ENCODE measurements at places on chromosomes 6 and 20.

GRCh38 chr6:34025861-34026260 is 120.0 kb downstream of the GRM4 start:
- DNase-seq, result no peak

GRCh38 chr20:35002426-35003210 is 47.0 kb downstream of the MYH7B start:
- no peak for DNase-seq

GRCh38 chr6:79231666-79232065 is 2.8 kb downstream of the HMGN3 start:
- no peak for DNase-seq

GRCh38 chr6:79631693-79632172 is 604 bp downstream of the SH3BGRL2 start:
- no peak for DNase-seq

GRCh38 chr20:37994512-37994911 is 38.7 kb downstream of the TTI1 start:
- DNase-seq, result no peak

- peak; percentile 82 for DNase-seq
Observed at GRCh38 chr20:2101057-2101864, at the start of gene STK35. TSS of gene STK35 (plus strand) at chr20:2101827. CDS start at chr20:2101882, 55 bp downstream.

GRCh38 chr6:108902382-108902792 is 54.2 kb downstream of the ARMC2 start:
- DNase-seq, result no peak

DNA sequence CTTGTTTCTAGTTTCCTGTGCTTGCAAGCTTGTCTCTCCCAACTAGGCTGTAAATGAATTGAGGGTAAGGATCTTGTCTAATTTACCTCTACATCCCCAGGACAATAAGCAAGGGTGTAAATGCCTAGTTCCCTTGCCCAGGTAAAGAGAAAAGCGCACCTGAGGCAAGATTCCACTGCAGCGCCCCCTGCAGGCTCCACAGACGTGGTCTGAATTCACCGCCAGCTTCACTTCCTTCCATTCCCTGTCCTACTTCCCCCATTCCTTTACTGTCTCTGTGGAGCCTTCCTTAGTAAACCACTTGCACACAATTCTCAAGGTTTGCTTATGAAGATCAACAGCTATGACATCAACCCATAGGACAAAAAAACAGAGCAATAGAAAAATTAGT is 42.3 kb downstream of the ANKEF1 start:
- DNase-seq, result no peak

- DNase-seq, result no peak
Observed at GRCh38 chr6:37965964-37966676, 146.6 kb downstream of the ZFAND3 start.

DNA sequence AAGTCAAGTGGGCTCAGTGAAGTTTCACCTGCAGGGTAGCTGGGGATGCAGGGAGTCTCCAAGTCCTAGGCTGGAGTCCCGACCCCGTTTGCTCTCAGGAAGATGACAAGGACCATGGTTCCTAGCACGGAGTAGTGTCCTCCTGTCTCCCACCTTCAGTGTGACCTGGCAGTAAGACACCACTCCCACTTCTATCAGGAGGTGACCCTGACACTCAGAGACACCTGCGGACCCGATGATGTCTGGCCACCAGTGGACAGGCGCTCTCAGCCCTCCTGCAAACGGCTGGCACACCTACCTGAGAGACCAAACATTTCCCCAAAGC is 1.1 kb downstream of the SOD2 start:
- peak; percentile 2 for DNase-seq

DNA sequence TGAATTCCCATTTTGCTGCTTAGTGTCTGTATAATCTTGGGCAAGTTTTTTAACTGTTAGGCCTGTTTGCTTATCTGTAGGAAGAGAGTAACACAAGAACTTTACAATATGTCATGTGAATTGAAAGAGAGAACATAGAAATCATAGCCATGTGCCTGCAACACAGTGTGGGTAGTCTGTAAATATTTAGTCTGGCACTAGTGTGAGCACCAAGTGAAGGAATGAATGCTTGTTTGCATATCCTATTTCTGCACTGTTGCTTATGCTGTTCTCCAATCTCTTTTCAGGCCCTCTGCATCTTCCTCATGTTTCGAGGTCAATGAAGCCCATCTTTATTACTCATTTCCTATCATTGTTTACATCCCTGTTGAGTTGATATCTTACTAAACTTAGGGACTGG is 49.2 kb downstream of the CBFA2T2 start:
- no peak for DNase-seq

DNA sequence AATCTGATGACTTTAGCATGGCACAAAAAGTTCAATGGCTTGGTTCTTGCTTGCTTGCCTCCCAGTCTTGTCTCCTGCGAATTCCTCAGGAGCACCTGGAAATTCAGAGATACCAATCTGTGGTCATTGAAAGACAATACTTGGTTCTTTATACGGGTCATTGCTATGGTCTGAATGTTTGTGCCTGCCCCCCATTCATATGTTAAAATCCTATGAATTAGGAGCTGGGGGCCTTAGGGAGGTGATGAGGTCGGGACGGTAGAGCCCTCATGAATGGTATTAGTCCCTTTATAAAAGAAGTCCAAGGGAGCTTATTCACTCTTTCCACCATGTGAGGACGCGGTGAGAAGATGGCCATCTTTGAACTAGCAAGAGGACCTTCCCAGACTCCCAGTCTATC is 721.8 kb downstream of the UTRN start:
- DNase-seq, result no peak

- no peak for DNase-seq
Observed at GRCh38 chr6:43492673-43493072, 15.3 kb downstream of the TJAP1 start.

DNA sequence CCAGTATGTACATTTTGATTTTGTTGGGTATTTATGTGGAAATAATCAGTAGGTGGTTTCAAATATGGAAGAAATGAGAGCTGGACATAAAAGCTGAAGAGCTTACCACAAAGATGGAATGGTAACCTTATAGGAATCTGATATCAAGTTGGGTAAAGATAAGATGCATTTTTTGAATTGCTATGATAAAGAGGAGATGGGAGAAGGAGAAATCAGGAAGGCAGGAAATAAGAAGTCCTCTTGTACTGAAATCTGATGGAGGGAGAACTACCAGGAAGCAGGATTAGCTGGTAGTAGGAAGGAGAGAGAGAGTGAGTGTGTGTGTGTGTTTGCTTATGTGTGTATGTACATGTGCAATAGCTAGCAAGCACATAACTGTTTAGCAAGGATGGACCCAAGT is 468.4 kb downstream of the PHF3 start:
- no peak for DNase-seq

- no peak for DNase-seq
Observed at GRCh38 chr20:9408422-9409300, 105.7 kb upstream of the LAMP5 start.

- DNase-seq, result no peak
Observed at GRCh38 chr20:61664556-61665320, 400.9 kb downstream of the TAF4 start.

GRCh38 chr6:5540370-5540769 is 279.1 kb downstream of the FARS2 start:
- DNase-seq, result no peak

- DNase-seq, result no peak
Observed at GRCh38 chr6:141548966-141549365, 583.8 kb upstream of the GJE1 start.

DNA sequence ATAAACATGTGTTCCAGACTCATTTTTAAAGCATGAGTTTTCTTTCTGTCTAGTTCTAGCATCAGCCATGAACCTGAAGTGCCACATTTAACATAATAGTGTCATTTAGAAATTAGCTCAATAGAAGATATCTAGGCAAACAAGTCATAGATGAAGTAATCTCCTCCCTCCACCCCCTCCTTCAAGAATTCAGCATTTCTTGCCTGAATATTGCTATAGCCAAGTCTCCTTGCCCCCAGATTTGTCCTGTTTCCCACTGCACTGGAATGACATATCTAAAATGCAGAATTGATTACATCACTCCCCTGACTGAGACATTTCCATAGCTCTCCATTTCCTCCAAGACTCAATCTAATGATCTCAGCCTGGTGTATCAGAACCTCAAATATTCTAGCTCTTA is 134.9 kb upstream of the BACH2 start:
- no peak for DNase-seq

DNA sequence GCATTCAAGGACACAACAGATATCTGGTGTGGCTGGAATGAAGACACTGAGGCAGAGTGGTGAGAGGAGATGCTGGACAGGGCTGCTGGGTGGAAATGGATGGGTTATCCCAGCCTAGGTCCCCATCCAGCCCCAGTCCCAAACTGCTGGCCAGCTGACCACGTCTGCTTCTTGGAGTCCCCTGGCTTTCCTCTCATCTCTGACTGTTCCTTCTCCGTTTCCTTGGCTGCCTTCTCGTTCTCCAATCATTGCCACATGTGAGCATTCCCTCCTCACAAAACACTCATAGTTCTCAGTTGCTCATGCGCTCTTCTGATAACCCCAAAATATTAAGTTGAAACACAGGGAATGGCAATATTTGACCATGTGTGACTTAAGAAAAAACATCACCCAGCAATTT is 31.5 kb downstream of the MAFB start:
- no peak for DNase-seq

- DNase-seq, result no peak
Observed at GRCh38 chr6:150907383-150907782, 41.9 kb downstream of the MTHFD1L start.

GRCh38 chr20:64104667-64105451 is 2.5 kb downstream of the NPBWR2 start:
- DNase-seq, result no peak

DNA sequence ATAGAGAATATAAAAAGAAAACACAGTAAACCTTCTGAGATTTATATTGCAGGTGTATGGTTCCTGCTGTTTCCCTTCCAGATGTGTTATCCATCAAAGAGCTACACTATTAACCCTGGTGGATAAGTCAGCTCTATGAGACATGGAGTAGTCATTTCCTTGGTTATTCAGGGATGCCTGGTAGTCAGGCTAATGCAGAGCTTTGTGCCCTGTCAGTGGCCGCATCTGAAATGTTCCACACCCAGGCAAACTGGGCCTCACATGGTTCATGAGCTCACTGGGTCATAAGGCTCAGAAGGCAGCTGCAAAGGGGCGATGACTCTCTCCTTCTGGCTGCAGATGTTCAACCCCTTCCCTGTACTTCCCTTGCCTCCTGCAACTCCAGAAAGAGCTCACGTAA is 473.6 kb downstream of the EPHA7 start:
- no peak for DNase-seq

All from activated naive CD8-positive, alpha-beta T cell treated with anti-CD3 and anti-CD28 coated beads for 36 hours (primary cell).